Activated T-helper 9 cell treated with anti-CD3 and anti-CD28 coated beads, Interleukin-2, amount 50 U/mL, for 16 hours (primary cell): ENCODE measurements at places on chromosomes 13 and 19.
A peak's percentile ranks its signal among the peaks of the same experiment; 100 is the strongest.

GRCh38 chr13:36447501-36447900 is 15.2 kb downstream of the CCNA1 start:
- DNase-seq: no peak

DNA sequence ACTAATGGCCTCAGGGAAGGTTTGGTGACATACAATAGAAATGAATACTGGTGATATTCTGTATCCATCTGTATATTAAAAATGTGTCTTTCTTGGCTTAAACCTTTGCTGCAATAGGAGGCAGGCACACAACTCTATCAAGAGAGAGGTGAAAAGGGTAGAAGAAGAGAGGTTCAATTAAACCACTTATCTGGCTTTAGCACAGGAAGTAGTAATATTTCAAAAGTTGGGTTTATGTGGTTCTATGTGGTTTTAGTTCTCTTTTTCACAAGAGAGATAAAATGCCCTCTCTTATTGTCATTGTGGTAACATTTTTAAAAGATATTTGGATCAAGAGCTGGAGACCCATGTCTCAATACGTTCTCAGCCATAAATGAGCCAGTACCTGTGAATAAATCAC is 146.2 kb upstream of the FNDC3A start:
- no peak for DNase-seq

DNA sequence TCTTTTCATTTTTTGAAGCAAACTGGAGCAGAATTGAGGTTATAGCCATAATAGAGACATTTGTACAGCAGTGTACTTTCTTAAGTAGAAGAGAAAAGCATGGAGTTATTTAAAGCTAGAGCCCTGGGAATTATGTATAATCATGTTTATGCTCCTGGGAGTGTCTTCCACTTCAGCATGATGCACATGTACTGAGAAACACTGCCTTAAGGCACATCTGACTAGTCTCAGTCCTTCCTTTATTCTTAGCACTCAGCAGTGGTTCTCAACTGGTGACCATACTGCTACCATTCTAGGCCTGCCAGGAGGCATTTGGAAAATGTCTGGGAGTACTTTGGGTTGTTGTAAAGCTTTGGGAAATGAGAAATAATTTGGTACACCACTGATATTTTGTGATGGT is 45.8 kb downstream of the VWA8 start:
- no peak for DNase-seq

- no peak for DNase-seq
Measured at GRCh38 chr19:42277821-42278451, 8.9 kb downstream of the CIC start.

DNA sequence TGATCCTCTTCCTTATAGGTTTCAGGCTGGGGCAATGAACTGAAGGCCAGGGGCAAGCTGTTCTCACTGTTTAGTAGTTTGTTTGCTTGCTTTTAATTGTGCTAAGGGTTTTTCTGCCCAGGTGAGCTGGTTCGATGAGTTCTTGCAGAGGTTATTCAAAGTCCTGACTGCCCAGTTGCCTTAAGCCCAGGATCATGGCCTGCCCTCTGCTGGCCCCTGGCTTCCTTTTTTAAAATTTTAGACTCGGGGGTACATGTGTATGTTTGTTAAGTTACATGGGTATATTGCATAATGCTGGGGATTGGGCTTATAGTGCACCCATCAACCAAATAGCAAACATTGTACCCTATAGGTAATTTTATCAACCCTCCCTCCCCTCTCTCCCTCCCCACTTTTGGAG is 65.7 kb downstream of the ZNF536 start:
- no peak for DNase-seq

- no peak for DNase-seq
Measured at GRCh38 chr19:43496960-43497359, 7.6 kb downstream of the PHLDB3 start.

DNA sequence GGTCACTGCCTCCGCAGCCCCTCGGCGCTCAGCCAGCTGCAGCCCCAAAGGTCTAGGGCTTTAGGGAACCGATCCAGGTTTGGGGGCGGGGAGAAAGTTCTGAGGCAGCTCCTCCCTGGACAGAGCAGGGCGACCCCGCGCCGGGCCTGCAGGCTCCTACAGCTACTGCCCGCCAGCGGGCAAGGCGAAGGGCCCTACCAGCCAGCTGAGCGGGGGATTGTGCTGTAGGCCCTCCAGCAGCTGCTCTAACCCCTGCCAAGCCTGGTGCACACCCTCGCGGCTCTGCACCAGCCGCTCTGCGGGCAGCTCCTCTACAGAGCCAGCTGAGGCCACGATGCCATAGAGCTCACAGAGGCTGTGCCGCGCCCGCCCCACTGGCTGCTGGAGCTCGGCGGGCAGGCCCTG is 14.0 kb downstream of the PLIN4 start:
- DNase-seq: no peak

DNA sequence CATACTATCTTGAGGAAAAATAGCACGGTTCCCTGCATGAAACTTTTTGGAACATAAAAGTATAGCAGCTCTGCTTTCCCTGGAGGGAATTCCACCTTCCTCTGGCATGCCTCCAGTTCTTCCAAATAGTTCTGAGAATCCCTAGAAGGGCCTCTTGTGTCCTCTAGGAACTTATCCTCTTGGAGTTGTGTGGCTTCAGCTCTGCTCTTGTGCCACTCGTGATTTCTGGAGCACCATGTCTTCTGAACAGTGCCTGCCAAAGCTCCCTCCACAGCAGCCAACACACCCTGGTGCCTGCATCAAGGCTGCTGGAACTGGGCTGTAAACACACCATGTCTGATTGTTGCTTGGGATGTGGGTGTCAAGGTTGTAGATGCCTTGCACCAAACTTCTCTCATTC is 65.7 kb upstream of the FLT1 start:
- no peak for DNase-seq

GRCh38 chr13:112747256-112747655 is 57.4 kb downstream of the ATP11A start:
- DNase-seq: no peak

DNA sequence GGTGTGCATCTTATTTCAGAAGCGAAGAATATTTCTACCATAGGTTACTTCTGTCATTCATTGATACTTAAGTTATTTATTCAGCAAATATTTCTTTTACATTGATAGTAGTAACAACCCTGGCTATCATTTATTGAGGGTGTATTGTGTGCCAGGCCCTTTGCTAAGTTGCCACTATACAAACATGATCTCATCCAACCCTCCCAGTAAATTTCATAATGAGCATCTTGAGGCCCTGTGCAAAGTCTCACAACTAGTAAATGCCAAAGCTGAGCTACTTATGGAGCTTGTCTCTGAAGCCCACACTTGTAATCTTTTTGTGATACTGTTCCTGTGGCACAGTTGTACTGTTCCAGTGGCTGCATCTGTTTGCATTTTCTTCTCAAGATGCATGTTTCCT is 36.1 kb downstream of the RNASEH2B start:
- no peak for DNase-seq

DNA sequence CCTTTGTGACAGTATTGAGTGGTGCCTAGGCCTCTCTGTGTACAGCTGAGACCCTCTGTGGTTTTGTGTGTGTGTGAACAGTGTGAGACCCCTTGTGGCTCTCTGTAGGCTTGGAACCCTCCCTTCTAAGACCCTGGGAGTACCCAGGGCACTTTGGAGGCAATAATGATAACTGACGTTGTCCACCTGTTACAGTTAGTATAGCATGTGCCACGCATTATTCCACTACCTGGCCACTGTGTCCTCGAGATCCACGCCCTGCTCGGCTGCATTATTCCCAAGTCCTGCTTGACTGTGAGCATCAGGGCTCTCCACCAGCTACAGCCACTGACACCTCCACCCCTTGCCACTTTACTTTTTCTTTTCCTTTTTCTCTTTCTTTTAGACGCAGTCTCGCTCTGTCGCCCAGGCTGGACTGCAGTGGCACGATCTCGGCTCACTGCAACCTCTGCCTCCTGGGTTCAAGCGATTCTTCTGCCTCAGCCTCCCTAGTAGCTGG is 2.0 kb downstream of the GRAMD1A start:
- DNase-seq: no peak

- DNase-seq: no peak
Measured at GRCh38 chr13:88217372-88217771, 546.2 kb downstream of the SLITRK5 start.

DNA sequence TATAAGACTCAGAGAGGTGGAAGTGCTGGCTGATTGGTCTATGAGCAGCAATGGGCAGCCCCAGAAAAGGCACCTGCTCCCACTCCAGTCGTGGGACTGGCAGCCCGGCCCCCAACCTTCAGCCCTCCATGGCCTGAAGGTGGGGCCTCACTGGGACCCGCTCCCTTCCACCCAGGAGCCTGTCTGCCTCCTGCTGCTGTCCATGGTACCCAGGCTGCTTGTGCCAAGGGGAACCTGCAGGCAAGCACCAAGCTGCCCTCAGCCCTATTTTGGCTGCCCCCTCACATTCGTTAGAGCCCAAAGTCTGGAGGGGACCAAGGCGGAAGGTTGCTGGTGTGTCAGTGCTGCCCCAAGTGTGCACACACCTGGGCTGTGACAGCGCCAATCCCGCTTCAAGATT is 2304.9 kb downstream of the PCDH9 start:
- DNase-seq: no peak

DNA sequence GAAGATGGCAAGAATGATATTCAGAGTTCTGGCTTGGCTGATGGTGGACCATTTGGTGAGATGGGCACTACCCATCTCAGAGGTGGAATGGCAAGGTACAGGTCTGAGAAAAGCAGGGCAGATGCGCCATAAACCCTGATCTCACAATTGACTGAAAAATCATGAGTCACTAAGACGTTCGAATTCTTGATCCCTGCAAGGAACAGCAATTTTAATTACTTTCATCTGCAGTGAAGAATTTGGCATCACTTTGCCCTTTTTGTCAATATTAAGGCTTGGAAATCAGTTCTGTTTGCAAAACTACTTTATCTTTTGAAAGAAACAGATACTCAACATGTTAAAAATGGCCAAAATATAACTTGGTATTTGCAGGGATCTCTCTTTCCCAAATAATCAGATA is 38.1 kb downstream of the HTR2A start:
- no peak for DNase-seq

GRCh38 chr19:3712663-3713611 is 4.8 kb downstream of the TJP3 start:
- DNase-seq: no peak

- DNase-seq: no peak
Measured at GRCh38 chr13:112821340-112822055, 131.7 kb downstream of the ATP11A start.

DNA sequence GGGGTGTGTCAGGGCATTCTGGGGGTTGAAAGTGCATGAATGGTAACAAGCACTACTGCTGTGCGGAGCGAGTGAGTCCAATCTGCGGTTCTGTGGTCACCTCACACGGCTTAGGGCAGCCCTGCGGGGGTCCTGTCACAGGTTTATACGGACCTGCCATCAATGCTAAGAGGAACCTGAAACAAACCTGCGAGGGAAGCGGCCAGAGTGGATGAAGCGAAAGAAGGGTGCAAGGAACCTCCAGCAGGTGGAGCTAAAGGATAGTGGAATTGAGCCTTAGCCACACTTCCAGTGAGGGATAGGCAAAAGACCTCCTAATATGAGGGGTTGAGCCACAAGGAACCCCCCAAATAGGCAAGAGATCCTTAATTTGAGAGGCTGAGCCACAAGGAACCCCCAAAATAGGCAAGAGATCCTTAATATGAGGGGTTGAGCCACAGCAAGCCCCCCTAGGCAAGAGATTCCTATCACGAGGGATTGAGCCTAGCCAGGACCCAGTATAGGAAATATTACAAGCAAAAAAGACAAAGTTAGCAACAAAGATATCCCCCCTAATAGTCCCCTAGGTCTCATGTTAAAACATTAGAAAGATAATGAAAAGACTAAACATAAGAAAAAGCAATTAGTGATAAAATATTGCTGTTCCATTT is 6.3 kb upstream of the ZNF69 start:
- DNase-seq: peak; percentile 26

- no peak for DNase-seq
Measured at GRCh38 chr13:29504691-29505090, 90.8 kb downstream of the SLC7A1 start.

DNA sequence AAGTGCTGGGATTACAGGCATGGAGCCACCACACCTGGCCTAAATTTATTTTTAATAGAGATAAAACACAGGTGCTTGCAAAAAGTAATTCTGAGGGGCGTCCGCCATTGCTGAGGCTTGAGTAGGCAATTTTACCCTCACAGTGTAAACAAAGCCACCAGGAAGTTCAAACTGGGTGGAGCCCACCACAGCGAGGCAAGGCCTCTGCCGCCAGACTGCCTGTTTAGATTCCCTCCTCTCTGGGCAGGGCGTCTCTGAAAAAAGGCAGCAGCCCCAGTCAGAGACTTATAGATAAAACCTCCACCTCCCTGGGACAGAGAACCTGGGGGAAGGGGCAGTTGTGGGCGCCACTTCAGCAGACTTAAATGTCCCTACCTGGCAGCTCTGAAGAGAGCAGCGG is 50.7 kb downstream of the B3GLCT start:
- no peak for DNase-seq

DNA sequence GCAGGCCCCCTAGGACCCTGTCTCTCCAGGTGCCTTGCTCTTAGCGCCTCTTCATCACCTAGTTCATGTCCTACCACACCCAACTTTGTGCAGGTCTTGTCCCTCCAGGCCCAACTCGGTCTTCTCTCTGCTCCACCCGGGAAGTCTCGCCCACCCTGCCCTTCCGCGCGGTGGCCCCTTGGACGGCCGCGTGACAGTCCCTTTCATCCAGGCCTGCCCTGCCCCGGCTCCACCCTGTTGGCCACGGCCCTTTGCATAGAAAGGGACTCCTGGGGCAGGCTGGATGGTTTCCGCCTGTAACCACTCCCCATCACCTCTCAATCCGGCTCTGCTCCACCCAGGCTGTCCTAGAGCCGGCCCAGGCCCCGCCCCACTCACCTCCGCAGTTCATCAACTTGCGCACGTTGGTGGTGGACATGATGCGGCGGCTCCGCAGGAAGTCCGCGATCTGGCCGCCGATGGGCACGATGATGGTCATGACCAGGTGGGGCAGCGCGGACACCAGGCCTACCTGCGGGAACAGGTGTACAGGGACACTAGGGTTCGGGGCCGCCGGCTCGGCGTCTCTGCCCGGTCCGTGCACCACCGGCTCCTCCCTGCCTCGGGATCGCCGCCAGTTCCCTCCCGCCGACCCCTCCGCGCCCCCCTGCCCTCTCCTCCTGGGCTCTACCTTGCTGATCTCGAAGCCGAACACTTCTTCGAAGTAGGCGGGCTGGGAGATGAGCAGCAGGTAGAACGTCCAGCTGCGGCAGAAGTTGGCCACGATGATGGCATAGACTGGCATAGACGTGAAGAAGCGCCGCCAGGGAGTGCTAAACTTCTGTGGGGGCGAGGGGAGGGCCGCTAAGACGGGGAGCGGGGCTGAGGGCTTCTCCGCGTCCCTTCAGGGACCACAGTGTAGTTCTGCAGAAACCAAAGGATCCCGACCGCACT is 7.2 kb downstream of the GFY start:
- DNase-seq: no peak

- DNase-seq: peak; percentile 16
Measured at GRCh38 chr19:12603714-12604113, 6.9 kb downstream of the ZNF490 start.

GRCh38 chr19:46637224-46637623 is 1.2 kb upstream of the GNG8 start:
- no peak for DNase-seq
